ENCODE measurements at places on chromosomes 13 and 19.

DNA sequence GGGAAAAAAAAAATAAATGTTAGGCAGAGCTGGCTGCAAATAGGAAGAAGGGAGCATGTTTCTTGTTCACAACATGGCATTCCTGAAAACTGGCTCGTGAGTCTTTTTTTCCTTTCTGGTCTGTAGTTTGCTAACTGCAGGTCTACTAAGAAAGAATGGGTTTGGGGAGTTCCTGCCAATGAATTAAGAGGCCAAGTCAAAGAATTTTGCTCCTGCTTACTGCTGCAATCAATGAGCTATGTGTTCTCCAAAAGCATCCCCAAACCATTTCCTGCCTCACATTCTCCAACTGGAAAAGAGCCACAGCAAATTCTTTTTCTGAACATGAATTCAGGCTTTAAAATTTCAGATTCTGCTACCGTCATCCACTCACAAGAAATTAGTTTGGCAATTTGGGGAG lies 88.6 kb downstream of the DCT start:
- DNase-seq = no peak

- DNase-seq = no peak
These were observed 4.5 kb upstream of the TIMM44 start for GRCh38 chr19:7947939-7948338.

DNA sequence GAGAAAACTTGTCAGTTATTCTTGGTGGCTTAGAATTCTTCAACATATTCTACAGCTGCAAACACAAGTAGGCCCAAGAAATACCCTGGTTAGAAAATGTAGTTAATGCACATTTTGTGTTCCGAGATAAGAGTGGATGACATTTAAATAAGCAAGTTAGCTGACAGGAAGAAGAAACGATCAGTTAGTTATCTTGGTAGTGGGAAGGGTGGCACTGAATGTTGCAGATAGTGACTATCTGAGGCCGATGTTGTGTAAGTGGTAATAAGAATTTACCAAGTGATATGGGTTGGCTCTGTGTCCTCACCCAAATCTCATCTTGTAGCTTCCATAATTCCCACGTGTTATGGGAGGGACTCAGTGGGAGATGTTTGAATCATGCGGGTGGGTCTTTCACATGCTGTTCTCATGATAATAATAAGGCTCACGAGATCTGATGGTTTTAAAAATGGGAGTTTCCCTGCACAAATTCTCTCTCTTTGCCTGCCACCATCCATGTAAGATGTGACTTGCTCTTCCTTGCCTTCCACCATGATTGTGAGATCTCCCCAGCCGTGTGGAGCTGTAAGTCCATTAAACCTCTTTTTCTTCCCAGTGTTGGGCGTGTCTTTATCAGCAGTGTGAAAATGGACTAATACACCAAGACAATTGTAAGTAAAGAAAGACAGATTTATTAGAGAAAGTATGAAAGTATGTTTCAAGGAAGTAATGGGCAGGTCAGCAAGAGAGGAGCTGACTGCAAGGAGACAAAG lies 10.9 kb upstream of the AKAP11 start:
- no peak for DNase-seq

GRCh38 chr13:113433391-113433916 lies 19.8 kb downstream of the ADPRHL1 start:
- DNase-seq = no peak

DNA sequence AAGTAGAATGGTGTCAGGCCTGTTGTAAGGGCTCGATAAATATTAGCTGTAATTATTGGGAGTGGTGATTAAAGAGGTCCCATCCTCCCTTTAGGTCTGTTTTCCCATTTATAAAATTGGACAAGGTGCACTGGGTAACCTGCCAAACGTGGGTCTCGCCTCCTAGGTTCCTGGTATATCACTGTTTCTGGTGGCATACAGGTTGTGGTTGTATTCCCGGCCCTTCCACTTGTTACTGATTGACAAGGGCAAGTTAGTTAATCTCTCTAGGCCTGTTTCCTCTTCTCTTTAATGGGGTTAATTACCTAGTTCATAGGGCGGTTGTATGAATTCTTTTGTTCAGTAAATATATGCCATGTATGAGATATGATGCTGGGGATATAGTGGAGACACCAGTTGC lies 1.5 kb downstream of the PPP2R1A start:
- DNase-seq = no peak

Measured in SHP77 treated with DMSO at 0.1 percent for 48 hours (cell line).